ENCODE measurements at places on chromosomes 4 and X.

DNA sequence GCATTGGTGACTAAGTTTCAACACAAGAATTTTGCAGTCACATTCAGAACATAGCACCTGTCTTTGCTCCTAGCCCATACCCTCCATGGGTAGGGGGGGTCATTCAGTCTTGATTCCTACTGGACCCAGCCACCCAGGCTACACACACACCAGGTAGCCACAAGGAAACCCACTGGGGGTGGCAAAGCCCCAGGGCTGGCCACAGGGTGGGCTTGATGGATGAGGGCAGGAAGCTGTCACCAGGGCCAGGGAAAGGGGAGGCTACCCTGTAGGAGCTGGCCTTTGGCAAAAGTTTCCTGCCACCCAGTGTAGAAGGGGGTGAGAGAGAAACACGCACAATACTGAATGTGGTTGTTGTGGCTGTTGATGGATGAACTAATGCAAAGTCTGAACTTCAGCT, 74.5 kb upstream of the NKX1-1 start:
- no peak for DNase-seq

- no peak for DNase-seq
Observed at GRCh38 chr4:188779581-188779980, 640.3 kb downstream of the TRIML1 start.

- DNase-seq: no peak
Observed at GRCh38 chrX:64205441-64205734, at the start of gene AMER1. Gene AMER1, minus strand, starts transcription at chrX:64205708. Its CDS starts 12,422 bp downstream, at chrX:64193286.

GRCh38 chr4:7158991-7159390, 33.3 kb upstream of the SORCS2 start:
- no peak for DNase-seq

- DNase-seq: no peak
Observed at GRCh38 chr4:89316211-89316610, 8.6 kb upstream of the GPRIN3 start.

- peak; percentile 63 for DNase-seq
Observed at GRCh38 chr4:151407466-151408379, 1.3 kb upstream of the FHIP1A start.

DNA sequence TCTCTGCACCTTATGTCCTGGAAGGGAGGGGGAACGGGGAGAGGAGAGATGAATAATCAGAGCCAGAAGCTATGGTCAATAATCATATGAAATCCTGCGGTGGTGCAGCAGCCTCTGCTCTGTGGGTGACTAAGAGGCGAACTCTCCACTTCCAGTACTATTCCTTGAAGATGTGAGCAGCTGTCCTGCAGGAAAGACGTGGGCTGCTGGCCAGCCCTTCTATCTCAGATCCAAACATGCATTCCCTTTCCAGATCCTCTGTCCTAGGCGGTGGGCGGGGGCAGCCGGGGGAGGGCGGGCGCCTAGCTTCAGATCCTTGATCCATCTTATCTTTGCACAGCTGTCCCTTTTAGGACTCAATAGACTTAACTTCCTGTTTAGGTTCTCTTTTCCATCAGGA, 34.5 kb downstream of the SPINK2 start:
- no peak for DNase-seq

DNA sequence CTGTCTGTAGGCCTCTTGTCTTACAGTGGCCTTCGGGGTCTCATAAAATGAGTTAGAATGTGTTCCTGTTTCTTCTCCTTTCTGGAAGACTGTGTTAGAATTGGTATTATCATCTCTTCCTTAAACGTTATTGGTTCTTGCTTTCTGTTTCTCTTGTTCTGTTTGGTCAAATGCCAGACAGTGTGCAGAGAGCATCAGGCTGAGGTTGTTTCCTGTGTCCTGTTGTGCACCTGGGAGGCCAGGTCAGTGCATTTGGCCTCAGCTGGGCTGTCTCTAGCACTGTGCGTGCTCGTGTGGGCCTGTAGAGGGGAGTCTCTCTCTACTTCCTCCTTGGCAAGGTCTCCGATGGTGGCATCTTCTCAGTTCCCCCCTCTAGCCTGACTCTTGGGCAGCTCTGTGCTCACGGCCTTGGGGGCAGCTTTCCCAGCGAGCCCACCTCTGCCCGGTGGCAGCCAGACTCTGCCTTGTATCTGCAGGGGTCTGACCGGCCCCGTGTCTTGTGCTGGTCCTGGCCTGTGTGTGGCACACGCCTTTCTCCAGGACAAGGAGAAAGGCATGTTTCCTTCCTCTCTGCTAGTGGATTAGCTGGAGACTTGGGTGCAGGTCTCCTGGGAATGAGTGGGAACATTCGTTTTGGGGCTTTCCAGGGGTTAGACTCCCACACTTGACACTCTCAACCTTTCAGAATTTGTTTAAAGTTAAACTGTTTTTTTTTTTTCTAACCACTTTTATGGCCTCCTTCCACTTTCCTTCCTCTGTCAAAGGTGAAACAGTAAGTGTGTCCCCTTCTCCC, 62.3 kb downstream of the FAM193A start:
- DNase-seq: peak; percentile 51

GRCh38 chrX:2342281-2342688, 158.5 kb downstream of the DHRSX start:
- DNase-seq: no peak

DNA sequence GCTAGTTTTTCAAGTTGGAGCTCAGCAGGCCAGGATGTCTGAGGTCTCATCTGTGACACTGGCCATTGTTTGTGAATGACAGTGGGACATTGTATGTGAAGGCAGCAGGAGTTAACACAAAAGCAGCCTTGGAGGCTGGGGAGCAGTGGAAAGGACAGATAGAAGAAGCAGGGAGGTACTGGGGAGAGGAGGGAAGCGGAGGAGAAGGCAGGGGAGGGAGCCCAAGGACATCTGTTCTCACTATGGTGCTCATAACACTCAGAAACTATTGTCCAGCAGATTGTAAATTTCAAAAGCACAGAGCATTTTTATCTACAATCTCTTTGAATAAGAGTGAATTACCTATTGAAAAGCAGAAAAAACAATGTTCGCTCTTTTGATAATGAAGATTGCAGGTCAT, 253.6 kb upstream of the DIPK2B start:
- no peak for DNase-seq

- no peak for DNase-seq
Observed at GRCh38 chr4:6338175-6338950, 68.7 kb downstream of the WFS1 start.

DNA sequence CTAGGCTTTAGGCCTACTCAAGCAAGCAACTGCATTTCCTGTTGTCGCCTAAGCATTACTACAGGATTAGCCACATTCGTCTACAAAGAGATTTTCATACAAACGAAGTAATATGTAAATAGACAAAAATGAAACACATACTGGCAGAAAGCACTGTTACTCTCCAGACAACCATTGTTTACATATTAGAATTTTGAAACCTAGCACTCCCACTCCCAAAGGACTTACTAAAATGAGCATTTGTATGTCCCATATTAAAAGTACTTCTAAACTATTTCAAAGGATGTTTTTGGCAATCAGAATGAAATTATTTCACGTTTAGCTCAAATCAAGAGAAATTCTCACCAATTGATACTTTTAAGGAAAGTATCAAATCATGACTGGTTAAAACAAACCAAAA, 570.8 kb downstream of the PRR32 start:
- no peak for DNase-seq

DNA sequence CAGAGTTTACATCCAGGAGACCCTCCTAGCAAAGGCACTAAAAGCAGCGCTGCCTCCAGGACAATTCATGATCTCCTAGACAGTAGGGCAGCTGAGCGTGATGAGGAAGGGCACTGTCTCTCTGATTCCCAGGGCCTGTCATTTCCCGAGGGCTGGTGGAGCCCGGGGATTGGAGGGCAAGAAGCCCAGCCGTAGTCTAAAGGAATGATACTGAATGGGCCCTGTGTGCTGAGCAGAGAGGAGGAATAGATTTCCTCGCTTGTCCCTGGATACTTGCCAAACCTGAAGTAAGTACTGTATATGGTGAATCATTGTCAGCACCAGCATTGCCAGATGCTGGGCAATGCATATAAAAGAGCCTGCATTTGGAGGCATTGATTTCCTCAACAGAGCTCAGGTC, 88.0 kb upstream of the SLITRK2 start:
- DNase-seq: no peak

GRCh38 chr4:11912886-11913285, 484.2 kb upstream of the HS3ST1 start:
- DNase-seq: no peak

GRCh38 chr4:824461-825062, 1.4 kb downstream of the CPLX1 start:
- DNase-seq: no peak

- no peak for DNase-seq
Observed at GRCh38 chr4:150096625-150097024, 18.4 kb downstream of the DCLK2 start.

DNA sequence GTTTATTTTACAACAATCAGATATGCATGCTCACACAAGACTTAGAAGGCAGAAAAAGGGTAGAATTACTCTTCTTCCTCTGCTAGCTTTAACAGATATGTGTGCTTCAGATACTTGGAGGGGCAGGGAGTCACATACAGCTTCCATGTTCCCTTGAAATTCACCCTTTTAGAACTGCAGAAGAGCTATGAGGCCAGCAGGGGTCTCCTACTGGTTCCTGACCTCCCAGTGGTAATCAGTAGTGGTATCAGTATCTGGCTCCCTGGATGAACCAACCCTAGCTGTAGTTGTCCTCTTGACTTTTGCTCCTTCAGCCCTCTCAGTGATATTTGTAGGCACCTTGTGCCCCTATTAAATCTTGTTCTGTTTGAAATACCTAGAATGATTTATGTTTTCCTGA, 81.5 kb downstream of the RCHY1 start:
- no peak for DNase-seq

DNA sequence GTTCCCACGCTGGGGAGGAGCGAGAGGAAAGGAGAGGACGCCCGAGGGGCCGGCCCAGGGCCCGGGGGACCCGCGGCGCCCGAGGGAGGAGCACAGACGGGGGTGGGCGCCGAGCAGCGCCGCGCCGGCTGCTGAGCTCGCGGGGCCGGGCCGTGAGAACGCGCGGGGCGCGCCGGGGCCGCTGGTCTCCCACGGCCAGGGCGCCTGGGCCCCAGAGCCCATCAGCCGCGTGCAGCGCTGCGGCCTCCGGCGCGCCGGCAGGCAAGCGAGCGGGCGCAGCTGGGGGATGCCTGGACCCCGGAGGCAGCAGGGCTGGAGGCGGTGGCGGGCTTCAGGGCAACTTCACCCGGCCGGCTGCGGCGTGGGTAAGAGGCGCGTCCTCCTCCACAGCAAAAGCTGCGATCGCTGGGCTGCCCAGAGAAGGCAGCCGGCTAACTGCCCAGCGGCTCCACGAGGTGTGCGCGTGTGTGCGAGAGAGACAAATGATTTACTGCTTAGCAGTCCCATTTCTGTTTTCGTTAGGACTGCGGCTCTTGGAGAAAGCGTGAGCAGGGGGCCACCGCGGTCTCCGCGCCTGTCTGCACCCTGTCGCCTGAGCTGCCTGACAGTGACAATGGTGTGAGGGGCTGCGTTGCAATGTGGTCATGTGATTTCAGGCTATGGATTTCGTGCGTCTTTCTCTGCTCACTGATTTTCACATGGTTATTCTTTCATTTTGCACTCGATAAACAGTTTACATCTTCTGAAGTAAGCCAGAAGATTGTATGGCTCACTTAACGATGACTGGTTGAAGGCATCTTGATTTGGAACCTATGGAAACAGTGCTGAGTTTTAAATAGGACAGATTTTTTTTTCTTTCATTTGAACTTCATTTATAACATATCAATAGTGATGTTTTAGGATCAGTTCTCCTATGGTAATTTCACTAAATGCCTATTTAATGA, 1.2 kb downstream of the GUCY1A1 start:
- peak; percentile 71 for DNase-seq

DNA sequence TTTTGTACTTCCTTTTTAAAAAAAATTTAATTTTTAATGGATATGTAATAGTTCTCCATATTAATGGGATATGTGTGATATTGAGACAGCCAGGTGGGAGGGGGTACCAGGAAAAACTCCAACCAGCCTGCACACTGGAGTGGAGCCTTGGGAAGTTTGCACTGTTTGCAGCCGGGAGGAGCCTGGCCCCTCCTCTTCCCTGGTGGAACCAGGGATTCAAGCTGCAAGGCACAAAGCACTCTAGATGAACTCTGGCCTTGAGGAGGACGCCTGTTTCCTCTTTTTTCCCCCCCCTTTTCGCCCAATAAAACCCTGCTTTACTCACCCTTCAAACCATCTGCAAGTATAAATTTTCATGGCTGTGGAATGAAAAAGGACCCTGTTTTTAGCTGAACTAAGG, 48.2 kb upstream of the GC start:
- no peak for DNase-seq

DNA sequence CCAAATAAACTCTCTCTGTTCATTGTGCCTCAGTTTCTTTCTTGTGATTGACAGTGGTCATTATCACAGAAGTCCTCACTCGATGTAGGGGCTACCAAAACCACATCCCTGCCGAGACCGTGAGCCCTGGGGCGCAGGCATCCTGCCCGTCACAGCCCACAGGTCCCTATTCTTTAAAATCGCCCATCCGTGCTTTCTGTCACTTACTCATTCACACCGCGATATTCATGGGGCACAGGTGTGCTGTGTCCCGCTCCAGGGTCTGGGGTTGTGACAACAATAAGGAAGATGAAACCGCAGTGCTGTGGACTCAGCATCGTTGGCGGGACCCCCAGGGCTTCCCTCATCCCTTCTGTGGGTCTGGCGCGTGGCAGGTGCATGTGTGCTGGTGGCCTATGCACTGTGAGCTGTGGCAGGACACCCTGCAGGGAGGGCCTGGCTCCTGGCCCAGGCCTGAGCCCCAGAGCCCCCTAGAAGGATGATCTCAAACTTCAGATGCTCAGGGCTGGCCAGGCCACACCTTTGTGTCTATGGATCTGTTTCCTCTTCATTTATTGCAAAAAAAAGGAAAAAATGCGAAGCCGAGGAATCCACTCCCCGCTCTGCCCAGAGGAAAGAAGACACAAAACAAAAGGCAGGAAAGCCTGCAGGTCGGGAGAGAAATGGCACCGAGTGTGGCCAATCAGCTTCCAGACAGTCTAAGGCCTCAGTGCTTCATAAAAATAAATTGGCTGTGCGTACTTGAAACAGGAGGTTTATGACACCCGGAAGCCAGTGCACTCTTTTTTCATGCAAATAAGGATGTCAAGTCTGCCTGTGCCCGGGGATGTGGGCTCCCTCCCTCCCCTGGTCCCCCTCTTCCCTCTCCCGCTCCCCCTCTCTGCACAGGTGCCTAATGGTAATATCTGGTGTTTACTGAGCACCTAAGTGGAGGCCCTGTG, 109.5 kb upstream of the ADRA2C start:
- no peak for DNase-seq

DNA sequence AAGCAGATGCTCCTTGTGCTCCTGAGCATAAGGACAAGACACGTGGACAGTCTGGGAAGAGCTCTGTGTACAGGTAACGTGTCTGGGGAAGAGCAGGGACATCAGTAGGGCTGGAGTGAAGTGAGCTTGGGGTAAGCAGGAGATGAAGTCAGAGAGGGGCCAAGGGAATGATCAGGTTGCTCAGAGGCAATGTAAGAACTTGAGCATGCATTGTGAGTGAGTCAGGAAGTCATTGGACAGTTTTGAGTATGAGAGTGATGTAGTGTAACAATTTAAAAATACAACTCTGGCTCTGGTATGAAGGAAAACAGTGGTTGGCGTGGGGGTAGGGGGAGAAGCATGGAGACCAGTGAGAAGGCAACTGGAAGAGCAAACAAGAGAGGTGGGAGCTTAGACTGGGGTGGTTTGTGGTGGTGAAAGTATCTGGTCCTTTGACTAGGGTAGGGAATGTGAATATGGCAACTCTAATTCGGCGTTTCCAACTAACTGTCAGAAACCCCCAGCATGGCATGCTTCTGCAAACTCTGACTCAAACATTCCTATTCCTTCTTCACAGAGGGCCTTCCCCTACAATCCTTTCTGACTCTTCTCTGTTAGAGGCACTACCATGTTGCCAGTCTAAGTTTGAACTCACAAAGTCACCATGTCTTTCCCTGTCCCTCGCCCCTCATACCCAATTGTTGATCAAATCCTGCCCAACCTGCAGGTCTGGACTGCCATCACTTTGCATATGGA, 57.2 kb downstream of the STBD1 start:
- DNase-seq: no peak

Measured in GM06990 (cell line).